ENCODE measurements at places on chromosomes 7 and 10. TPM values are rescaled to one million over a fixed set of nuclear protein-coding genes. Genes with fewer than 3 reads are reported as not detected.

DNA sequence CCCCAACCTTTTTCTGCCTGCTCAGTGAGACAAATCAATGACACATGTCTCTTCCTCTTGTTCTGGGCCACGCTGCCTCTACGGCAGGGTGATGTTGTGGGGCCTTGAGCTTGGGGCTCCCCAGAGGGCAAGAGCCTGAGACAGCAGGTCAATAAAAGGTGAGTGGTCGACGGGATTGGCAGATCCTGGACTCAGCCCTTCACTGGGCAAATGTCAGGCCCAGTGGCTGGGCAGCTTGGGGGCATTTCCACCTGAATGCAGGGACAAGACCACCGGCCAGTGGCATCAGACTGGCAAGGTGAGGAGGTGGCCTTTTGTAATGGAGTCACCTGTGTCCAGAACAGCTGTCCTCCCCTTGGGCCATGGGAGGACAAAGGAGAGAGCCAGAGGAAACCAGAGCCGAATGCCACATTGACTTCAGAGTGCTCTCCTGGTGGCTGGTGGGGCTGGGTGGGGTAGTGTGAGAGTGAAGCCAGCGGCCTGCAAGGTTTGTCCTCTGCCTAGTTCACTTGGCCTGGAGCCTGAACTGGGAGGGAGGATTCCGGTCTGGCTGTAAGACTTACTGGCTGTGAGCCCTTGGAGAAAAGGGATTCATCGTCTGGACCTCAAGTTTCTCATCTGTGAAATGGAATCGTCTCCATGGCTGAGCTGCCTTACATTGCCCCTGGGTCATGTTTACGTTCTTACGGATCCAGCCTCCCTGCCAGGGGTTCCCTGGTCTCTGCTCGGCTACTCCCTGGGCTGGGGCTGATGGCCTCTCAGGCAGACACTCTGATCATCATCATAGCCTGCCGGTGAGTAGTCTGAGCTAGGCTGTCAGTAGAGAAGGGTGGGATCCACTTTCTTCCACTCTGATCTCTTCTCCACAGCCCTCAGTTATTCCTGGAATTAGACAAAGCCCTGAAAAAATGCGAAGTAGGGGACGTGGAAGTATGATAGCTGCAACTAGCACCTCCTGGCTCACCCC lies 25.4 kb upstream of the CRHR2 start:
- no peak for DNase-seq

- no peak for DNase-seq
Measured at GRCh38 chr10:71161425-71161824, 50.9 kb upstream of the UNC5B start.

Gene PHKG1
- 55.4 TPM for polyA plus RNA-seq

- no peak for DNase-seq
Measured at GRCh38 chr7:135825406-135825805, 76.8 kb upstream of the FAM180A start.

Gene SLC26A5
- polyA plus RNA-seq, result 0.14 TPM
